ENCODE measurements at places on chromosomes 13 and 19.

DNA sequence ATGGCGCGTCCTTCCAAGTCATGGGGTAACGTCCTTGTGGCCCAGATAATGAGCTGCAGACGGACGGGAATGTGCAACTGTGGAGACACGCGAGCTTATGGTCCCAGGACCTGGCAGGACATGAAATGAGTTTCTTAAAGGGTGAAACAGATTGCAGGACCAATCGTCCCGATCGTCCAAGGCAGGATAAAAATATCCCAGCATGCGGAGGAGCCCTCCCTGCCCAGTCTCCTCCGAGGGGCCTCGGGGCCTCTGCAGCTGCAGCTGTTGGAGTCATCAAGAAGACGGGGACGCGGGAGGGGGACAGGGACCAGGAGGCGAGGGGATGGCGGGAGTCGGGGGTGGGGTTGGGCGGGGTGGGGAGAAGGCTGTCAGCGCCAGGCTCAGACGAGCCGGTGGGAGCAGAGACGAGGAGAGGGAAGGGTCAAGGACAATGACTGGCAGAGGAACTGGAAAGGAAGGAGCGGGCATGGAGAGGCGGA lies 14.4 kb upstream of the GARIN5A start:
- no peak for DNase-seq

DNA sequence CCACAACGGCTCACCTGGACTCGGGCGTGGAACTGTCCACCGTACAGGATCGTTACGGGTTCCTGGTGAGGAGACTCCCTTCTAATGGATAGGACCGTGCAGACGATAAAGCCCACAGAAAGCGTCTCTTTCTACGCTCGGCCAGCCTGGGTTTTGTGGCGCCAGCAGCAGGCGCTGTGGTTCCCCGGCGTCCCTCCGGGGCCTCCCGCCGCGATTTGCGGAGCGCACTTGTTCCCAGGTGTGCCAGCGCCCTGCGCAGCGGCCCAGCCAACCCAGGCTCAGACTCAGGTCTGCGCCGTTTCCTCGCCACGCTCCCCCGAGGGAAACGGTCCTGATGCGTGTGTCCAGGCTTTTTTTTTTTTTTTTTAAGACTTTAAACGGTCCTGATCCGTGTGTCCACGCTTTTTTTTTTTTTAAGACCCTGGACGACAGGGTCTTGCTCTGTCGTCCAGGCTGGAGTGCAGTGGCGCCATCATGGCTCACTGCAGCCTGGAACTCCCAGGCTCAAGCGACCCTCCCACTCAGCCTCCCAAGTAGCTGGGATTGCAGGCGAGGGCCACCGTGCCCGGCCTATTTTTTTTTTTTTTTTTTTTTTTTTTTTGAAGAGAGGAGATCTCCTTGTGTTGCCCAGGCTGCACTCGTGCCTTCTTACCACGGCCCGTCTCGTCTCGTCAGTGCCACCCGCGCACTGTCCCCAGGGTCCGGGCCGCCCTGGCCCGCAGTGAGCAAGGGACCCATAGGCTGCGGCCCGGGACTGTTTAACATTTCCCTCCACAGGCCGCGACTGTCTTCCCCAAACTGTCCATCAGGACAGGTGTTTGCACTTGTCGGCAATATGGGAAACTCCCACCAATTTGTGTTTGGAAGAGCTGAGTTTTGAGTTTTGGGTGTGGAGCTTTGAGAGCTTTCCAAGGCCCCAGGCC lies 23.8 kb downstream of the GJA3 start:
- DNase-seq: peak; percentile 51

DNA sequence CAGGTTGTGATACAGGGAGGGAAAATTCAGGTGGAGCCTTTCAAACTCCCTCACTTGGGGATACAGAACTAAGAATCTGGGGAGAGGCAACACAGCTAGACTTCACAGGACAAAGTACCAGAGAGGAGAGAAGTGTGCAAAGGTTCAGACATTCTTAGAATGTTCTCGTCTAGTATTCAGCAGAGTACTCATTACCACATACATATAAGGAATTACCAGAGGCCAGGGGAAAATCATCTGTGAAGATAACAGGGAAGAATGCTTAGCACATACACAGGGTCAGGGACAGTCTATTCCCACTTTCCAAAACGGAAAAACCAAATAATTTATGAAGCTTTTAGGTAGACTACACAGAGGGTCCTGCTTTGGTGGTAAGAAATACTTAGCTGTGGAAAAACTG lies 58.1 kb downstream of the TRPC4 start:
- DNase-seq: no peak

- no peak for DNase-seq
These were observed 19.5 kb downstream of the CCDC70 start for GRCh38 chr13:51881296-51881695.

- DNase-seq: no peak
These were observed 78.2 kb downstream of the RASA3 start for GRCh38 chr13:114054264-114054663.

- no peak for DNase-seq
These were observed 5.3 kb upstream of the PSG7 start for GRCh38 chr19:42942187-42942789.

- no peak for DNase-seq
These were observed 18.2 kb upstream of the ZNF14 start for GRCh38 chr19:19750842-19751790.

DNA sequence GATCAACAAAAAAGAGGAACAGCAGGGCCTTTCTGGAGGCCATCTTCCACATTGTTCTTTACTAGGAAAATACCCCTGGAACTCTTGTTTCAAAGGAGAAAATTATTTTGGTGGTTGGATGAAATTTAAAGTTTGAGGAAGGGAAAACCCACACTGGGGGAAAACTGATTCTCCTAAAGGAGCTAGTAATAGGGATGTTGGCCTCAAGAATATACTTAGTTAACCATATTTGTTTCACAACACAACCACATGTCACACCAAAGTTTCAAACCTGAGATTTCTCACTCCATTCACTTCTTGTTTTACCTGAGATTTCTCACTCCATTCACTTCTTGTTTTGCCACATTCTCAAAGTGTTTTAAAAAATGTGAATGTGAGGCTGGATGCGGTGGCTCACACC lies 2.8 kb upstream of the EPSTI1 start:
- no peak for DNase-seq

DNA sequence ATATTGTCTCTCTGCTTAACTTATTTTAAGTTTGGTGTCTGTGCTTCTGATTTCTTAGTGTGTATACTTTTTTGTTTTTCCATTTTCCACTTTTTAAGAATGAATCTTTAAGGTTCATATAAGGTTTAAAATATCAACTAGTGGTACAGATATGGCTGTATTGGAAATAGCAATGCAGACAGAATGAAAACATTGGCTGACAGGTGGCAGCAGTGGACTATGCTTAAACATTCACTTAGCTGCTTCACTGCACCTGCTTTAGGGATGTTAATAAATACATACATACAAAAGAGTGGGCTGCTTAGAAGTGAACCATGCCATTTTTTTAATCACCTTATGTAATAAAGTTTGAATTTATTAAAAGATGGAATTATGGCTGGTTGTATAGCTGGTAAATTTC lies 27.3 kb downstream of the TM9SF2 start:
- no peak for DNase-seq

- DNase-seq: no peak
These were observed 82.3 kb downstream of the GPR12 start for GRCh38 chr13:26678330-26678729.

DNA sequence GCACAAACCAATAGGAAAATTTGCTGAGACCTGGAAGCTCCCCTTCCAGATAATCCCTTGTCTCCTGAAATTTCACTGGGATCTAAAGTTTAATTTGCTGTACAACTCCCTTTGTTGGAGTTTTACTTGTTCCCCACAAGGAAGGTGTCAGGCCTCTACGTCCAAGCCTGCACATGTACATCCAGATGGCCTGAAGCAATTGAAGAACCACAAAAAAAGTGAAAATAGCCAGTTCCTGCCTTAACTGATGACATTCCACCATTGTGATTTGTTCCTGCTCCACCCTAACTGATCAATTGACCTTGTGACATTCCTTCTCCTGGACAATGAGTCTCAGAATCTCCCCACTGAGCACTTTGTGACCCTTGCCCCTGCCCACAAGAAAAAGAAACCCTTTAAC lies 716.0 kb upstream of the PCDH20 start:
- no peak for DNase-seq

- no peak for DNase-seq
These were observed 57.4 kb downstream of the PEPD start for GRCh38 chr19:33464010-33464732.

DNA sequence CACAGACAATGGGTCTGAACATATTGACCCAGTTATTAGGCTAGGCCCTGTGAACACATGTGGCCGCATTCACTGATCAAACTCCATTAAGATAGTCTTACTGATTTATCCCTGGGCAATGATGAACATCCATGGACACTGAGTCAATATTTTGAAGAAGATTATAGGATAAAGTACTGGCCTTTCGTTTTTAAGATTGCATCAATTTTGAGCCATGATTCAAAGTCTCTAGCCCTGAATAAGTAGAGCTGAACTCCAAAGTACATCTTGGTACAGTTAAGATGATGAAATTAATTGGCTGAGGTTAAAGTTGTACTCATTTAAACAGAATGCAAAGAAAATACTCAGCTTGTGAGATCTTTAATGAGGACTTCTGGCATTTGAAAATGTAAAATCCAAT lies 1581.9 kb downstream of the EFNB2 start:
- no peak for DNase-seq

All from stimulated activated CD8-positive, alpha-beta memory T cell treated with anti-CD3 and anti-CD28 coated beads, Interleukin-2, amount 100 ng/mL, for 48 hours (primary cell).